ENCODE measurements at places on chromosomes 16 and 17.

DNA sequence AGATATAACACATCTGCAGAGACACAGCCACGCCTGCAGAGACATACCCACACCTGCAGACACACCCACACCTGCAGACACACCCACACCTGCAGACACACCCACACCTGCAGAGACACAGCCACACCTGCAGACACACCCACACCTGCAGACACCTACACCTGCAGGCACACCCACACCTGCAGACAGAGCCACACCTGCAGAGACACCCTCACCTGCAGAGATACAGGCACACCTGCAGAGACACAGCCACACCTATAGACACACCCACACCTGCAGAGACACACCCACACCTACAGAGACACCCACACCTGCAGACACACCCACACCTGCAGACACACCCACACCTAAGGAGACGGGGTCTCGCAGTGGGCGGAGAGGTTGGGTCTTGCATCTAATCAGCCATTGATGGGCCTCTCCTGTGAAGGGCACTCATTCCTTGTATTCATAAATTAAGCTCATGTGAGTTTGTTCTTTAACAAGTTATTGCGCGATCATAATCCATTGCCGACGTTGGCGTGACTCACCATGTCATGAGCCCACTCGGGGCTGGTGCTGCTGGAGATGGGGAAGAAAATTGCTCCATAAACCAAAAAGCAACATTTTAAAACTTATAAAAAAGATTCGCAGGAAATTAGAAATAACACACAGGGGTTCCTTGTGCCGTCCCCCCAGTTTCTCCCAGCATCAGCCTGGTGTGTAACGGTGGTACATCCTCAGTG lies 28.9 kb upstream of the CDH15 start:
- DNase-seq = no peak

DNA sequence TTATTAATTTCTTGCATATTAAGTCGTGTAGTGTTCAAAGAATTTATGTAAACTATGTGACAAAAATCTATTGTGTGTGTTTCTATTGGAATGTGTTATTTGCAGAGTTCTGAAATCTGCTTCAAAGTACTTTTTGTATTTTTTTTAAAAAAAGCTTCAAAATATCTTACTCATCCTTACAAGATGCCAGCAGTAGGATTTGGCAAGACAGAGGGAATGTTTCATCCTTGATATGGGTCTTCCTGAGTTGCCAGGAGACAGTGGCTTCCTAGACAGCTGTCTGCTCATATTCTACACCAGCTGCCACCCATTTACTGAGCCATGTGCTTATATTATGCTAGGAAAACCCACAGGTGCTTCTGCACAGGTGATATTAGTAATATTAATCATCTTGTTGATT lies 36.4 kb downstream of the EFCAB5 start:
- no peak for DNase-seq

DNA sequence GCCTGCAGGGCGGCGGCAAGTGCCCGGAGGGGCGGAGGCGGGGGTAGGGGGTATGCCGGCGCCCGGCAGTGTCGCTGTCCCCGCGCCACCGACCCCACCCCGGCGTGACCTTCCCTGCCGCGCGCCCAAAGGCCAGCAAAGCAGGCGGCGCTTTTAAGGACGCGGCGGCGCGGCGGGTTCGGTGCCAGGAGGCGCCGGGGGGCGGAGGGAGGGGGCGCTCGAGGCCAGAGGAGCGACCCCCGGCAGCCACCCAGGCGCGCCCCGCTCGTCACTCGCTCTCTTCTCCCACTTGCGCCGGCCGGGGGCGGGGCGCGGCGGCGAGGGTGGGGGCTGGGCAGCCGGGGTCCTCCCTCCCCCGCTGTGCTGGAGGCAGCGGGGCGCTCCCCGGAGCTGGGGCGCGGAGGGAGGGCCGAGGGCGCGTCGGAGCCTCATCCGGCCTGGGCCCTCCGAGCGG lies 8.6 kb upstream of the BAHCC1 start:
- no peak for DNase-seq

- no peak for DNase-seq
Measured at GRCh38 chr17:42680331-42680808, 1.3 kb downstream of the CCR10 start.

GRCh38 chr17:44079877-44080821 lies 9.6 kb downstream of the G6PC3 start:
- DNase-seq = no peak

DNA sequence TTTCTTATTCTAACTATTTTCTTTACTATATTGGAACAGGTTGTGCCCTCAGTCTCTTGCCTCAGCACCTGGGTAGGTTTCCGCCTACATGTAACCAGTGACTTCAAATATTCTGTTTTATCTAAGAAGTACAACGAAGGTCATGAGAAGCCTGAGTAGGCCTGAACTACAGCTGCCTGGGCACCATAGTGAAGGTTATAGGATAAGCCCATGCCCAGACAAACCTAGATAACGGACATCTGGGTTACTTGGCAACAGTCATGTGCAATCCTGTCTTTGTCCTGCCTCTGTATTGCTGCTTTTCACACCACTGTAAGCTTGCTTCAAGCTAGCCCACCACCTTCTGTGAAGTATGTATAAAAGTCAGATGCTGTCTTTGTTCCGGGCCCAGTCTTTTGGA lies 25.4 kb upstream of the ARL4D start:
- no peak for DNase-seq

DNA sequence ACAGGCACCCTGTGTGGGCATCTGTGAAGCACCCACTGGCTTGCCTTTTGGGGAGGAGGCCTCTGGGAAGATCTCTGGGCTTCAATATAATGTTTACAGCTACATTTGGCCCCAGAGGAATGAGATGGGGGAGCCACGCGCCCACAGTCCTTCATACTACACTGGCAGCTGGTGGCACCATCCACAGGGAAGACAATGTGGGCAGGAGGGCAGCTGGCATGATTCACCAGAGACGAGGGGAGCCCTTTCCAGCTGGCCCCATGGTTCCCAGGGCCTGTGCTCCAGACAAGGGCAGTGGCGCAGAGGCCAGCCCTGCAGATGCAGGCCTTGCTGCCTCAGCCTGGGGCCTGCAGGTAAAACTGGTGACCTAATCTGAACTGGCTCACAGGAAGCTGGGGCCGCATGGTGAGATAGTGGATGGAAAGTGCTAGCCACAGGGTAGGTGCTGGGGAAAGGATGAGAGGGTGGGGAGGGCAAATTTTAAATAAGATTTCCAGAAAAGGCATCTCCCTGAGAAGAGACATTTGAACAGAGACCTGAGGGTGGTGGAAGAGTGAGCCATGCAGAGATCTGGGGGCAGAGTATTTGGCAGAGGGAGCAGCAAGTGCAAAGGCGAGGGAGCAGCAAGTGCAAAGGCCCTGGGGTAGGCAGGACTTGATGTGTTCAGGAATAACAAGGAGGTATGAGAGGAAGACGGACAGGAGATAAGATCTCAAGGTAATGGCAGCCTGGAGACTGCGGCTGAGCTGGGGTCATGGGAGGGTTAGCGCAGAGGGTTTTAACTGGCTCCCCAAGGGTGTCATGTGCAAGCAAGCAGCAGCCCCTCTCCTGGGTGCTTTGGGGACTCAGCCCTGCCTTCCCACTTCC lies 12.1 kb upstream of the KCNJ12 start:
- no peak for DNase-seq

DNA sequence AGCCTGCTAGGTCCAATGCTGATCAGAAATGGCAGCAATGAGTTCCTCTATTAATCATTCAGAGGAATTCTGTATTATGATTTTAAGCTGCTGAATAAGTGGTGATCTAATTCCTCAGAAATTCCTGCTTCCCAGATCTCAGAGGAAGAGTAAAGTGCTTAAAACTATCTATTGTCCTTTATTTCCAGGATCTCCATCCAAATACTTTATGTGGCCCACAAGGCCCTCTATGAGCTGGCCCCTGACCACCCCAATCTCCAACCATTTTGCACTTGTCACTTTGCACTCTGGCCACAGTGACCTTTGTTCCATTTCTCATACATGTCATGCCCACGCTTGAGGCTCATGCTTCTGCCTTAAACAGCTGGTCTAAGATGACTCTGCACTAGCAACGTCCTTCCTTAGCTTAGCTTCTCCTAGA lies 93.7 kb downstream of the CA10 start:
- DNase-seq = no peak

- no peak for DNase-seq
Measured at GRCh38 chr16:17173281-17173680, 297.5 kb downstream of the XYLT1 start.

- peak; percentile 67 for DNase-seq
Measured at GRCh38 chr17:4498461-4499397, at the start of gene SPNS2. Gene SPNS2, plus strand, starts transcription at chr17:4498881. Its CDS starts 167 bp downstream, at chr17:4499048.

DNA sequence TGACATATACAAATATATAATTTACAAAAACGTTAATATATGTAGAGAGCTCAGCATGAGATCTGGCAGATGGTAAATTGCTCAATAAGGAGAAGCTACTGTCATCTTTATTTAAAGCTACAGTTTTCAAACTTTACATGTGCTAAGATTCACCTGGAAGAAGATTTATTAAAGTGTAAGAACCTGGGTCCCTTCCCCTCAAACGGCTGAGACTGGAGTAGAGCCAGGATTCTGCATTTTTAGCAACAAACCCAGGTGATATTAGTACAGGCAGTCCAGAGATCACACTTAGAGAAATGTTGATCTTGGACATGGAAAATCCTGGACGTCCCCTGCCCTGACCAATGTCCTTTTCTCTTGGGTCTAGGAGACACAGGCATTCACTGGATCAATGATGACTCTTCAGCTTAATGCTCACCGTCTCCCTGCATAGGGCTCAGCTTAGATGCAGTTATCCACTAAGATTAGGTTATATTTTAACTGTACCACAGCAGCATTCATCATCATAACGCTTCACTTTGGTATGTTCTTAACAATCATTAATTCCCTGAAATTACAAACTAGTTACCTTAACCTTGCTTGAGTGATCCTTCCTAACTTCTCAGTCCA lies 20.4 kb downstream of the CDR2 start:
- DNase-seq = no peak

GRCh38 chr17:8674344-8675305 lies 44.1 kb upstream of the MYH10 start:
- DNase-seq = no peak

DNA sequence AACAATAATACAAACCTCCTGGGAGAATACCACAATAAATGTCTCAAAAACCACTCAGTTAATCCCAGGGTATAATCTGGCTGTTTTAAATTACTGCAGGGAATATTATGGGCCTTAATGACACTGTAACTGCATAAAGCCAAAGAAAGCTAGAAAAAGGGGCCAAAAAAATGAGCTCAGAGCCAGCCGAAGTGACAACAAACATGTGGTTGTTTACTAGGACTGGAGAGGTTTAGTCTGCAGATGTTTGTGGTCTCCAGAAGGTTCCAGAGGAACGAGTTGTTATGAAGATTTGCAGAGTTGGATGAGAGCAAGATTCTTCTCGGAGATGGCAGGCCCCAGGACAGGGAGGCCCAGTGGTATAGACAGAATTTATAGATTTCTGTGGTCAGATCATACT lies 97.1 kb upstream of the AKTIP start:
- no peak for DNase-seq

GRCh38 chr17:72008236-72008876 lies 112.5 kb upstream of the SOX9 start:
- DNase-seq = no peak

DNA sequence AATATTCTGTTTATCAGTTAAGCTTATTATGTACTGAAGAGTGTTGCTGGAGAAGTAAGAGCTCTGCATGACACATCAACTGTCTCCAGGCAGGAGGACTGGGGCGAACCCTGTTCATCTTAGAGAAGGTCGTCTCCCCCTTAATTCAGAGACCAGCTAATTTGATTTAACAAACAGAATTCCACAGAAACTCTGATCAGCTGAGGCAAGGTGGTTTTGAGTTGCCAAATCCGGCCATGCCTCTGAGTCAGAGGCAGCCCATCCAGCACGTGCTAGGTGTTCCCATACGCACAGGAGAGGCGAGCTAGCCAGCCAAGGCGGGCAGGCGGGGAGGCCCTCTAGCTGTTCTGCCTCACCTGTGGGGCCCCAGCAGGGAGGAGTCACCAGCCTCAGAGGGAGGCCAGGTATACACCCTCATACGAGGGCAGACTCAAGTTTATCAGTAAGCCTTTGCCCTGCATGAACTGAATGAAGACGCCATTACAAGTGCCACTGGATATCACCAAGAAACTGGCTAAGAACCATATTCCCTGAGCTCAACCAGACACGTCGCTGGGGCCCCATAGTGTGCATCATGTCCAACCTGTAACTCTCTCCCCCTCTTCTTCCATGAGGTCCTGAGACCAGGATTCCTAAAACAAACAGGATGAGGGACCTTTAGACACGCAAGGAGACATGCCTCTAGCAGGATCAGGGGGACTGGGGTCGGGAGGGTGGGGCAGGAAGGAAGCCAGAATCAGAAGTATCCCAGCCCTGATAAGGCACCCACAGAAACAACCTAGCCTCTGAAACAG lies 25.7 kb downstream of the STAT5A start:
- no peak for DNase-seq

DNA sequence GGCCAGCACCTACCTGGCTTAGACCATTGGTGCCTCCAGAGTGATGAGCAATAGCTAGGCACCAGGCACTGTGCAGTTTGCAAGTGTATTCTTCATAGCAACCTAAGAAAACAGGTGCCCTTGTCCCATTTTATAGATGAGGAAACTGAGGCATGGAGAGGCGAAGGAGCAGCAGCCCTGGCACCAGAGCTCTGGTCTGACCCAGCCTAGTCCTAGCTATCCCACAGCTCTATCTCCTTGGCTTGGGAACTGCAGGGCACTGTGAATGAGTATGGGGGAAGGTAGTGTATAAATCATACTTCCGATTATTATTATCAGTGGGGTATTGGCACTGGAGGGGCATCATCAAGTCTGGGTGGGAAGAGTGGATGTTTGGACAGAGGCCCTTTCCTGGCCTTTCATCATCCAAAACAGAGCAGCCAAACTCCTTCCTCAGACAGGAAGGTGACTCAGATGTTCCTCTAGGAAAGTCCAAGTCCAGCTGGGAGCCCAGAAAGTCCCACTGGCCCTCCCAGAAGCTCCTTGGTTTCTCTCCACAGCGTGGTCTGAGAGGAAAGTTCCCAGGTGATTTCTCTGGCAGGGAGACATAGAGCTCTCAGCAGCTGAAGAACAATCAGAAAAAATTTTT lies 32.0 kb upstream of the PLLP start:
- no peak for DNase-seq

DNA sequence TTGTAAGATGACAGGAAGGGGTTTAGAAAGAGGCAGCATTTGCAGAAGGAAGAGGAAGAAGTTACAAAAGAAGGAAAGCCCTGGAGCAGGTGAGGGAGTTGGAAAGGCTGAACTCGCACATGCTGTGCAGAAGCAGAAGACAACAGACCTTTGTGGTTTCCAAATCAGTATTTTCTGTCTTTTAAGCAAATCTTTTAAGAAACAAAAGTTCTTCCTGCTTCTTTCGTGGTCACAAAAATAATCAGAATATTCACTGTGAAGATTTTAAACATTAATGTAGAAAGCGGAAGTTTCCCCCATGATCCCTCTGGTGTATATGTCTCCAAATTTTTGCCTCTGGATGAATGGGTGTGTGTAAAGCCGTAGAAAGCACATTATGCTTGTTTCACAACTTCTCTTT lies 25.8 kb downstream of the ZNRF1 start:
- DNase-seq = no peak

DNA sequence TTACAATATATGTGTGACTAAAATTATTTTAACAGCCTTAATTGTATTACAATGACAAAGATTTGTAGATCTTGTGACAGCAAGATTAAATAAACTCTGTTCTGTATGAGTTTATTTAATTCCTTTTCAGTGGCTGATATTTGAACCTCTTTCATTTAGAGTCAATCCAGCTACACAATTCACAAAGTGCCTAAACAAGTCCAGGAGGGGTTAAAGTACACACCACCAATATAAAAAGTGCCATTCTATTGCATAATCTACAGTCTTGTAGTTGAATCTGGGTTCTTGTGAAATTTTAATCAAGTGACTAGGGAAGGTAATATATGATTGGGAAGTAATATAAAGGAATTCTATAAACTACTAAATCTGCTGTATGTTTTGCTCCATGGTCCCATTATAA lies 3.9 kb upstream of the NFAT5 start:
- DNase-seq = no peak
